Activated CD8-positive, alpha-beta memory T cell treated with anti-CD3 and anti-CD28 coated beads for 4 hours (primary cell): ENCODE measurements at places on chromosomes 11 and 22.

- DNase-seq, result no peak
These were observed 1.2 kb upstream of the LIN7C start for GRCh38 chr11:27507557-27508322.

GRCh38 chr11:116928845-116929244 lies 91.4 kb upstream of the APOA1 start:
- no peak for DNase-seq

DNA sequence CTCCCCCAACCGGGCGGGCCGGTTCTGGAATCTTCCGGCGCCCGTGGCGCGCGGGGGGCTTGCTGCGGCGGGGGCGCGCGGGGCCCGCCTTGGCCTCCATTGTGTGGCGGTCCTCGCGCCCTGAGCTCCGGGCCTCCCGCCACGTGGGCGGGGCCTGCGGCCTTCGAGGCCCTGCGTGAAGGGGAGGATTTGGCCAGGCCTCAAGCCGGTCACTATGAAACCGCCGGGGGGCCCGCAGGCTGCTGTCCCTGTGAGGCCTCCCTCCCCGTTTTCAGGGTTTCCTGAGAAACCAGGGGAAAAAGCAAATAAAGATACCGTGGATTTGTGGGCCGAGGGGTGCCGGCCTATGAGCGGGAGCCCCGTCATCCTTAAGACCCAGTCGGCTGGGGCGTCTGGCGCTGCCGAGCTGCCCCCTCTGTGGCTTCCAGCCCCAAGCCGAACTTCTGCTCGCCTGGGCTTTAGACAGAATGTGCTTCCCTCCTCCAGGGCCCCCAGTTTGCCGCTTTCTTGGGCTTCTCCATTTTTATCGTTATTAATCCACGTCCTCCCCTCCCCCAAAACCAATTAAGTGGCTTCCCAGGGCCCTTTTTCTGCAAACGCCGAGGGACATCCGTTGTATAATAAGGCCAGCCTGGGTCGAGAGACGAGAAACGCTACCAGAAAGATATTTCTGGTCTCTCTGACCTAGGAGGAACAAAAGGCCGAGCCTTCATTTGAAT lies 602 bp downstream of the EWSR1 start:
- DNase-seq, result no peak

DNA sequence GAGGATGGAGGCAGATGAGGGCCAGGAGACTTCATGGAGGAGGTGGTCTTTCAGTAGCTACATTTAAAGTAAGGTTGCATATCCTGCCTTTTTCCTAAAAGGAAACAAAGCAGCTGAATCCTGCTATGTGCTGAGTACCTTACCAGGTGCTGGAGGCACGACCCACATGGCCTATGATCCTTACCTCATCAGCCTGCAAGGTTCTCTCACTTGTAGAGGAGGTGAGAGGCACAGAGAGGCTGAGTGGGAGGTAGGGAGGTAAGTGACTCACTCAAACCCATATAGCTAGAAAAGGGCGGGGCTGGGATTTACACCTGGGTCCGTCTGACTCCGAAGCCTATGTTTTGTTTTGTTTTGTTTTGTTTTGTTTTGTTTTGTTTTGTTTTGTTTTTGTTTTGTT lies 75.8 kb downstream of the BUD13 start:
- no peak for DNase-seq

DNA sequence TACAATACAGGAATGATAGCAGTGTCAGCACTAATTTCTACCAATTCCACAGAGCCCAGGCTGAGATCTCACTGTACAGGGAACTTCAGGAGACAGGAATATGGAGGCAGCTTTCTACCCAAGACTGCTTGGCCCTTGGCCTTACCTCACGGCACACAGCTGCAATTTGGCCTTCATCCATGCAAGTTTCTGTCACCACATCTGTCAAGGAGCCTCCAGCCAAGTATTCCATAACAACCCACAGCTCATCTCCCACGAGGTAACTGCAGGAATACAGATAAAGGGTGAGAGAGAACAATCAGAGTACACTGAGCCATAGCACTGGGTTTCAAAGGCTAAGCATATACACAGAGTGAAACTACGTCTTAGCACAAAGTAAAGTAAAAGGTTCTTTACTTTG lies 39.0 kb upstream of the GDPD4 start:
- DNase-seq, result no peak
